ENCODE measurements at places on chromosomes 12 and 14.

DNA sequence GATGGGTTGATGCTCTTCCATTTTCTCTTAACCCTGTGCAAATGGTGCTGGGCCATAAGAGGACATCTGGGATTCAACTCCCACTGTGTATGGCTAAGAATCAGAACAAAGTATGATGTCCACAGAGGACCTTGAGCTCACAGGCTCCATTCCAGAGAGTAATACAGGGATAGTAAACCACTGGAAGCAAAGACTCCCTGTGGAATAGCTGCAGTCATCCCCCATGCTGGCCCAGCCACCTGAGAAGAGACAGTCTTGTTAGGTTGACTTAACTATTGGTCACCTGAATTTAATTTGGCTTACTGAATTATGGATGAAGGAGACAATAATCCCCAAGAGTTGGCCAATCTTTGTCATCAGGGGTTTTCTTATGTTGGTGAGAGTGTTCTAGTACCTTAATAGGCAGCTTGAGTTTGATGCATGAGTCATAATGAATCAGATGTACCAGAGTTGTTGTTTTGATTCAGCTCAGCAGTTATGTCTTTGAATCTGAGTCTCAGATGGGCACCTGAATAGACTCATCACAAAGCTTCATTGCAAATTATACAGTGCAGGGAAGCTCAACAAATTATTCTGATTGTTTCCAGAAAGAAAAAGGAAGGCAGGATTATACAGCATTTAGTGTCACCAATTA, 122.7 kb downstream of the SSPN start:
- DNase-seq = no peak

GRCh38 chr12:92988622-92989130, 59.6 kb upstream of the EEA1 start:
- no peak for DNase-seq

DNA sequence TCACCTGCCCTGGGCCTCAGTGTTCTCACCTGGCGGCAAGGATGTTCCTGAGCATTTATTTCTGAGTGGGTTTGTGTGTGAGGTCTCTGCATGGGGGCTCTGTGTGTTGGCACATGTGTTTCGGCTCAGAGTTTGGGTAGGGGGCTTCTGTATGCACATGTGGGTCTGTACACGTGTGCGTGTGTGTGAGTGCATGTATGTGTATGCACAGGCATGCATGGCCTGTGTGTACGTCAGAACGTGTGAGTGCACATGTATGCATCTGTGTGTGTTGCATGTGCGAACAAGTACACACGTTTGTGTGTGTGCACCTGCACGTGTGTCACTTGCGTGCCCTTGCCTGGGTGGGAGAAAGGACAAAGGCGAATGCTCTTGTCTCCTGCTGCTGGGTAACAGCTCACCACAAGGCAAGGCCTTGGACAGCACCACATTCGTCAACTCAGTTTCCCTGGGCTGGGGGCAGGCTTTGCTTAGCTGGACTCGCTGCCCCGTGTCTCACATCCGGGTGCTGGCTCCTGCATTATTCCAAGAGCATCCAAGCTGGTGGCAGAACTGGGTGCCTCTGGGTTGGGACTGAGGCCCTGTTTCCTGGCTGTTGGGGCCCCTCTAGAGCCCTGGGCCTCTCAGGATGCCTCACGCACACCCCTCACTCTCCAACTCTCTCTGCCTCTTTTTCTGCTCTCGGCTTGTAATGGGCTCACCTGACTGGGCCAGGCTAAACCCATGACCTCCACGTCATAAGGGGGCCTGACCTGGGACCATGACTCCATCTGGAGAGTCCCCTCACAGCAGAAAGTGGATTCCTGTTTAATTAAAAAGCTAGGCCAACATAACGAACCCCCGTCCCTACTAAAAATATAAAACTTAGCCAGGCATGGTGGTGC, 153.6 kb upstream of the C14orf180 start:
- no peak for DNase-seq

GRCh38 chr12:114361545-114361944, 44.4 kb downstream of the TBX5 start:
- no peak for DNase-seq

Data from stimulated activated CD4-positive, alpha-beta T cell treated with anti-CD3 and anti-CD28 coated beads, Interleukin-12 subunit alpha, Interleukin-12 subunit beta, amount 100 ng/mL, for 4 hours (primary cell).